ENCODE measurements at places on chromosomes 4 and X. TPM values are rescaled to one million over a fixed set of nuclear protein-coding genes. Genes with fewer than 3 reads are reported as not detected.
A peak's percentile ranks its signal among the peaks of the same experiment; 100 is the strongest.

GRCh38 chrX:39065051-39065871 lies 264.0 kb downstream of the MID1IP1 start:
- H3K27me3 ChIP-seq = no peaks in the 10 kb centered on the region
- H3K4me1 ChIP-seq = no peaks in the 10 kb centered on the region
- no peak overlapping the region for H3K27ac ChIP-seq
- no peak overlapping the region for H3K4me3 ChIP-seq

DNA sequence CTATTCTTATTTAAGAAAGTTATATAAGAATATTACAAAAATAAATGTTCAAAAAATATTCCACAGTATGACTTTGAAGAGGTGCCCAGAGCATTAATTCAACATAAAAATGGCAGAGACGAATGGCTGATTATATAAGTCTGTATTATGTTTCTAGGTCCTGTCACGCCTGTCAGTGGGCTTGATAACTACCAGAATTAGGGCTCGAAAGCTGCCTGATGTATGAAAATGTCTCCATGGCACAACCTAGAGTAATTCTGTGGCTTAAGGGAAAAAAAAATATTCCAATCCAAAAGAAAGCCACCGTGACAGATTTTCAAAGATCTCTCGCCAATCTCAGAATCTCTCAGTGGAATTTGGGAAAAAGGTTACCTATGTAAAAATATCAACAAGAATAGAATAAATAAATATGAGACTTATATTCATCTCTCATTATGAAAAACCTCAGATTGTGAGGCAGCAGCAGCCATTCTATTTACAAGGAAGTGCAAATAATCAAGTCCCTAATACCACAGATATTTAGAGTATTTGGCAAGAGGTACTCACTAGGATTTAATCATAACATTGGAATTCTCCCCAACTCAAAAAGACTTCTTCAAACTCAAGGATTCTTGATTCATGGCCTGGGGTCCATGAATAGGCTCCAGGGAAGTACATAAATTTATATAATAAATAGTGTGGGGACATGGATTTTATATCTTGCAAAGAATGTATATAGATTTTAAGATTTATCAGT lies 489.1 kb upstream of the INTU start:
- no peaks in the 10 kb centered on the region for H3K36me3 ChIP-seq
- no peak overlapping the region for H3K4me3 ChIP-seq
- no peak overlapping the region for H3K27ac ChIP-seq
- no peaks in the 10 kb centered on the region for H3K27me3 ChIP-seq
- no peak for DNase-seq
- H3K4me1 ChIP-seq = no peaks in the 10 kb centered on the region

DNA sequence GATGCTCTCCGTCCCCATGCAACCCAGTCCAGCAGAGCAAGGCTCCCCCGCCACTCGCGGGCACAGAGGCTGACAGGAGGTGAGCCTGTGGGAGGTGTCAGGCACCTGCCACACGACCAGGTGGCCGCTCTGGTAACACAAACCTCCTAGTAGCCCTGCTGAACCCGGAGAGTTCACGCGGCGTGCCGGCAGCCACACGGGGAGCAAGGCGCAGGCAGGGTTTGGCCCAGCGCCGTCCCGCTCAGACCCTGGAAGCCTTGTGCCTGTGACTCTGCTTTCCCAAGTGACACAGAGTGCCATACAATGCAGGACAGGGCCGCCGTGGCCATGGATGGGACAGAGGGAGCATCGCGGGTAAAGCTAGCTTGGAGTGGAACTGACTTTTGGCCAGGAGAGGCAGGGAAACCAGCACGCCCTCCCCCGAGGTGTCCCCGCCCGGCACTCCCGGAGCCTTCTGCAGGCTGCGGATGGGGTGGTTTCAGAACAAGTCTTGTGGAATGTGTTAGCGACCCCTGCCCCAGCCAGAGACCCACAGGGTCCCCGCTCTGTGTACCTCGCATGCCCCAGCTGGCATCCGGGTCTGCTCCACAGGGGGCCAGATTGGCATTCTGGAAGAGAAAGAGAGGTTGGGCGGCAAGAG lies 44.7 kb upstream of the AFAP1 start:
- no peak overlapping the region for H3K27ac ChIP-seq
- no peak overlapping the region for H3K4me3 ChIP-seq
- DNase-seq = no peak
- no peaks in the 10 kb centered on the region for H3K27me3 ChIP-seq

DNA sequence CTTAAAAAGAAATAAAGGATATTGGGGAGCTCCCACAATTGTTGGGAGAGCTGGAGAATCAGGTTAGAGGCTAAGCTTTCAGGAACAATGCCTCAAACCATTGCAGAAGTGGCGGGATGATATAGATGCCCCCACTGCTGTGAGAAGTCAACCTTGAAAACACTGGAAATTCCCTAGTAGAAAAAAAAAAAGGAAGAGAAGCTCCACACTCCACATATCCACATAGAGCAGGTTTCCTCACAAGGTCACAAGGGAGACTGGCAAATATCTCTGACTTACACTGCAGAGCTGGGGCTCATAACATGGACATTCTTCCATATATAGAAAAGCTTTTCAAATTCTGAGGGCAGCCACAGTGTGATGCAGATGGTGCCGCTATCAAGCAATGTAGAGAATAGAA lies 22.7 kb upstream of the OGT start:
- peaks cover 6% of the 10 kb centered on the region for H3K4me1 ChIP-seq
- no peak overlapping the region for H3K27ac ChIP-seq
- no peak overlapping the region for H3K4me3 ChIP-seq

DNA sequence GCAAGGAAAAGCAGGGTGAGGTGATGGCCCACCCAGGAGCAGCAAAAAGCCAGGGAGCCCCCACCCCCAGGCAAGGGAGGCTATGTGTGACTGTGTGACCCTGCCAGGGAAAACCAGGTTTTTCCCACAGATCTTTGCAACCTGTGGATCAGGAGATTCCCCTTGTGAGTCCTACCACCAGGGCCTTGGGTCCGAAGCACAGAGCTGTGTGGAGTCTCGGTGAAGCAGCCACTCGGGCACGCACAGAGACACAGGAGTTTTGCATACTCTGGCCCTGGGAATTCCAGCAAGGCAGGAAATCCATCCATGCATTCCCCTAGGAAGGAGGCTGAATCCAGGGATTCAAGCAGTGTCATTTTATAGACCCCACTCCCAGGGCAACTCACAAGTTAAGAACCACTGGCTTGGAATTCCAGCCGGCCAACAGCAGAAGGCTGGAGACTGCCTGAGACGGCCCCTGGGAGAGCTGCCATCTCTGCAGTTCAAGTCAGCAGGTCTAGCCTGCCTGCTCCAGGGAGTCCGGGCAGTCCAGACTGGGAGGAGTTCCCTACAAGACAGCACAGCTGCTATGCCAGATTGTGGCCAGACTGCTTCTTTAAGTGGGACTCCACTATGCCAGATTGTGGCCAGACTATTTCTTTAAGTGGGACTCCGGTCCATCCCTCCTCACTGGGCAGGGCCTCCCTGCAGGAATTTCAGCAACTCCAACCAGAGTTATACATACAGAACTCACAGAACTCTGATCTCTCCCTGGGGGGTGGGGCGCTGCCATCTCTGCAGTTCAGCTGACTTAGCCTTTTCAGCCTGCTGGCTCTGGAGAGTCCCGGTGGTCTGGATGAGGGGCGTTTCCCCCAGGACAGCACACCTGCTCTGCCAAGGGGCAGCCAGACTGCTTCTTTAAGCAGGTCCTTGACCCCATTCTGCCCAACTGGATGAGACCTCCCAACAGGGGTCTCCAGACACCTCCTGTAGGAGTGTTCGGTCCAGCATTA lies 85.1 kb upstream of the ADAD1 start:
- H3K27ac ChIP-seq = no peak overlapping the region
- H3K4me1 ChIP-seq = no peaks in the 10 kb centered on the region

DNA sequence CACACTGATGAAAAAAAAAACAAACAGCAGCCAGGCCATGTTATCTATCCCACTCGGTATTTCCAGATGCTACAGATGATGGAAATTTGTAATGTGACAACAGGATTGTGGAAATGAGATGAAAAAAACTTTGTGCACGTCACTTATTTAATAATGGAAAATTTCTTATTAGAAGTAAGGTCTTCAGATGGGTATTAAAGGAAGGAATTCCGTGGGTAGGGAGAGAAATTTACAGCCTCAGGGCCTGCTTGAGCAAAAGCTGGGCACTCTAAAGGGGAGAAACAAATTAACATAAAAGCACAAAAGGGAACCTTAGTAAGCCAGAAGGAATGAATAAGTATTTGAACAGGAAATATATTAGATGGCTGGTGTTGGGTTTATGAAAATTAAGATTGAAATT lies 4.2 kb upstream of the PKD2 start:
- no peaks in the 10 kb centered on the region for H3K4me1 ChIP-seq
- no peak for DNase-seq
- no peak overlapping the region for H3K27ac ChIP-seq
- H3K27me3 ChIP-seq = no peaks in the 10 kb centered on the region

GRCh38 chr4:102344954-102345794 lies at the start of gene SLC39A8:
TSS of gene SLC39A8 (minus strand) at chr4:102345482. CDS start at chr4:102344662, 820 bp downstream.
- no peaks in the 10 kb centered on the region for H3K27me3 ChIP-seq
- H3K36me3 ChIP-seq = no peaks in the 10 kb centered on the region
- peak within 1 kb of the TSS; percentile 72 for H3K4me3 ChIP-seq
- peaks cover 11% of the 10 kb centered on the region for H3K4me1 ChIP-seq
- DNase-seq = peak; percentile 91

DNA sequence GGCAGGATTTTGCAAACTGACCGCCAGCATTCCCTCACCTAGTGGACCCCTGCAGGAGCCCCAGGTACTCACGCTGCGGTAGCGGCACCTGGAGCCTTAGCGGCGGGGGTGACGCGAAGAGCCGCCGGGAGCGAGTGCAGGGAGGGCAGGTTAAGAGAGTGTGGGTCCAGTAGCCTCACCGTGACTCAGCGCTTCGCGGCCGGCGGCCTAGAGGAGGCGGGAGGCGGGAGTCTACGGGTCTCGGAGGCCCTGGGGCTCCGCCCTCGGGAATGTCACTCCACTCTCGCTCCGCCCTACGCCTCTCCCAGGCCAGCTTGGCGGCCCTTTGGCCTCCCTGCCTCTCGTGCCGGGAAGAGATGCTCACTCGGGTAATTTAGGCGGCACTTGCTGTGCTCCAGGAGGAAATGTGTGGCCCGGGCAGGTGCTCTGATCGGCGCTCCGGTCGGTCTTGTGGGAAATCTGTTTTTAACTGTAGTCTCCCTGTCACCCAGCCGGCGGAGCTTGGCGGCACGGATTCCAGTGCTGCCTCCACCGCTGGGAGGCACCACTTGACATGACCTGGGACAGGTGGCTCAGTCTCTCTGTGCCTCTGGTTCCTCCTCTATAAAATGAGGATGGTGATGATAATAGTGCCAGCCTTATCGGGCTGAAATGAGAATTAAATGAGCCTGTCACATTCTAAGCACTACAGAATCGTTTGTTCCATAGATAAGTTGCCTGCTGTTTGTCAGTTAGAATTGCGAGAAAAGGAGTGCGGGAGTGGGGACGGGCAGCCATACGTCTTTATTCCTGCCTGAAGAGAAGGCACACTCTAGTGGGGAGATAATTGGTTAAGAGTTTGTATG lies at the start of gene PIR:
Gene PIR, minus strand, starts transcription at position 216 of the 845 bp plus-strand sequence. CDS start 2,076 bp downstream, outside the sequence.
- no peaks in the 10 kb centered on the region for H3K36me3 ChIP-seq
- no peaks in the 10 kb centered on the region for H3K27me3 ChIP-seq
- H3K27ac ChIP-seq = peak within 1 kb of the TSS; percentile 52
- no peaks in the 10 kb centered on the region for H3K4me1 ChIP-seq
- peak; percentile 17 for DNase-seq

DNA sequence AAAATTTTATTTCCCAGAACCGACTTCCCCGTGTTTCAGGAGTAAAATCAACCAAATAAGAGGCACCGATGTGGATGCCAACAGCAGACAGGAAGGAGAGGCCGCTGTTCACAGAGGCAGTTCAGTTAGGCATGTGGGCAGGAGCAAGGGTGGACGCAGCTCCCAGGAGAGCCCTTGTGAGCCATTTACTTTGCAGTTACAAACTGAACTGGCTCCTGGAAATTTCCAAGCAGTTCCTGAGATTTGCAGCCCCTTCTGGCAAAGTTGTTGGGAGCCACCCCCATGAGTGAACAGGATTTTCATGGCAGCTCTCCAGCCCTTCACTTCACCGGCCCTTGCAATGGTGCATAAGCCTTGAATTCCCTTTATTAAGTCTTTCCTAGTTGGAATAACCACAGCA lies 189.1 kb downstream of the AFAP1 start:
- H3K4me1 ChIP-seq = no peaks in the 10 kb centered on the region
- H3K27me3 ChIP-seq = no peaks in the 10 kb centered on the region
- H3K27ac ChIP-seq = no peak overlapping the region
- no peak overlapping the region for H3K4me3 ChIP-seq
- no peak for DNase-seq

GRCh38 chr4:72031868-72032608 lies at the start of gene NPFFR2:
TSS of gene NPFFR2 (plus strand) at chr4:72032000. CDS start at chr4:72128592, 96,592 bp downstream.
- DNase-seq = no peak
- H3K4me3 ChIP-seq = no peak within 1 kb of the TSS
- H3K4me1 ChIP-seq = no peaks in the 10 kb centered on the region
- H3K36me3 ChIP-seq = no peaks in the 10 kb centered on the region
- H3K27me3 ChIP-seq = no peaks in the 10 kb centered on the region
- no peak within 1 kb of the TSS for H3K27ac ChIP-seq

- peaks cover 6% of the 10 kb centered on the region for H3K36me3 ChIP-seq
- peak overlapping the region; percentile 33 for H3K4me3 ChIP-seq
- no peak for DNase-seq
- peaks cover 79% of the 10 kb centered on the region for H3K4me1 ChIP-seq
These were observed 15.2 kb downstream of the ATP8A1 start for GRCh38 chr4:42641656-42642055.

DNA sequence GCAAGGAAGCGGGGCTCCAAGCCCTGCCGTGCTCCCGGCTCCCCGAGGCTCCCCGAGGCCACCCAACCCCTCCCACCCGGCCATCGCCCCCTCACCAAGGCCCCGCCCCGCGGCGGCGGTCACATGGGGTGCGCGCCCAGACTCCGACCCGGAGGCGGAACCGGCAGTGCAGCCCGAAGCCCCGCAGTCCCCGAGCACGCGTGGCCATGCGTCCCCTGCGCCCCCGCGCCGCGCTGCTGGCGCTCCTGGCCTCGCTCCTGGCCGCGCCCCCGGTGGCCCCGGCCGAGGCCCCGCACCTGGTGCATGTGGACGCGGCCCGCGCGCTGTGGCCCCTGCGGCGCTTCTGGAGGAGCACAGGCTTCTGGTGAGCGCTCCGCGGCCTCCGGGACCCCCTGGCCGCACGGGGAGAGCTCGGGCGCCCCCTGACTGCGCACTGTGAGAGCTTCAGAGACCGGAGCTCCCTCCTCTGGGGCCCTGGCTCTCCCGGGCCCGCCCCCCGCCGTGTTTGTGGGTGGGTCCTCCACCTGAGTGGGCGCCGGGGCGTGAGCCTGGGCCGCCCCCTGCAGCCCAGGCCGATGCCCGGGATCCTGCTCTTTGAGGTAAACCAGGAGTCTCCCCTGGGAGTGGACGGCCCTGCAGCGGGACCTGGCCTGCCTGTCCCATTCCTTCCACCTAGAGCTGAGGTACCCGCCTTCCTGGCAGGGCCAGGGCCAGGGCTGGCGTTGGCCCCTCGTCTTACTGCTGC lies at the start of gene IDUA:
Gene IDUA, plus strand, starts transcription at position 166 of the 745 bp plus-strand sequence. Its CDS starts 41 bp downstream, at position 207.
- no peak within 1 kb of the TSS for H3K27ac ChIP-seq
- peaks cover 8% of the 10 kb centered on the region for H3K4me1 ChIP-seq
- DNase-seq = no peak
- H3K36me3 ChIP-seq = no peaks in the 10 kb centered on the region
- no peaks in the 10 kb centered on the region for H3K27me3 ChIP-seq

The LRIT3 gene
- total RNA-seq = not detected

The NEXMIF gene
- total RNA-seq = 7.4 TPM

The ETDB gene
- total RNA-seq = not detected

The CD99 gene
- 174 TPM for total RNA-seq

The POF1B gene
- total RNA-seq = 0.64 TPM

The PABPC5 gene
- total RNA-seq = not detected

The IGSF1 gene
- 0.08 TPM for total RNA-seq
